Stimulated activated CD8-positive, alpha-beta memory T cell treated with anti-CD3 and anti-CD28 coated beads, Interleukin-4, amount 100 ng/mL, for 4 hours (primary cell): ENCODE measurements at places on chromosomes 1 and 21.

- DNase-seq: no peak
Measured at GRCh38 chr1:159341736-159342135, 39.6 kb downstream of the FCER1A start.

DNA sequence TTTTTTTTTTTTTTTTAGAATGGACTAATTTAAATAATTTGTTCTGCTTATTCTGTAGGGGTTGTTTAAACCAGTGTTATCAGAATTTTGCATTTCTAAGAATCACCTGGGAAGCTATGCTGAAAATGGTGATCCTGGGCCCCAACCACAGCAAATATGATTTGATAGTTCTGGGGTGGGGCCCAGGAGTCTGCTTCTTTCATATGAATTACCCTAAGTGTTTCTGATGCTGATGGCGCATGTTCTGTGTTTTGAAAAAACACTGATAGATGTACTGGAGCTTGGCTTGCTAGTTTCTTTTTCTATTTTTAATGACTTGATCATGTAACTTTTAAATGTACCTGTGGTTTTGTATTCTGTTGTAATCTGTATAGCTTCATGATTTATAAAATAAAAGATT lies 89.3 kb downstream of the CDC14A start:
- no peak for DNase-seq

- no peak for DNase-seq
Measured at GRCh38 chr1:51506537-51506936, 12.5 kb downstream of the EPS15 start.

- DNase-seq: no peak
Measured at GRCh38 chr1:55445416-55445815, 230.3 kb upstream of the USP24 start.

- no peak for DNase-seq
Measured at GRCh38 chr1:168881656-168882260, 152.8 kb upstream of the DPT start.

DNA sequence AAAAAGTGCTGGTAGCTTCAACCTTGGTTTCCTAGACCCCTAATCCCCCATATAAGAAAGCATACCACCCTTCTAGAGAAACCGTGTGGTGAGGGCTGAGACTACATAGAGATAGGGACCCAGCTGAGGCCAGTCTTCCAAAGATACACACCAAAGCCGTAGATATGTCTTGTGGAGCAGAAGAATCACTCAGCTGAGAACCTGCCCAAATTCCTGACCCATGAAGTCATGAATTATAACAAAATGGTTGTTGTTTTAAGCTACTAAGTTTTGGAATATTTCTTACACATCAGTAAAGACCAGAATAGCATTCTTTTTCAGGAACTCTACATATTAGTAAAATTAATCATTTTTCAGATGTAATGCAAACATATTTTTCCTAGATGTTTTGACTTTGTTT lies 3.3 kb upstream of the SNRPE start:
- no peak for DNase-seq

- DNase-seq: no peak
Measured at GRCh38 chr1:23422241-23422877, 2.2 kb downstream of the TCEA3 start.

GRCh38 chr1:30603081-30603858 lies 120.1 kb downstream of the MATN1 start:
- DNase-seq: no peak

DNA sequence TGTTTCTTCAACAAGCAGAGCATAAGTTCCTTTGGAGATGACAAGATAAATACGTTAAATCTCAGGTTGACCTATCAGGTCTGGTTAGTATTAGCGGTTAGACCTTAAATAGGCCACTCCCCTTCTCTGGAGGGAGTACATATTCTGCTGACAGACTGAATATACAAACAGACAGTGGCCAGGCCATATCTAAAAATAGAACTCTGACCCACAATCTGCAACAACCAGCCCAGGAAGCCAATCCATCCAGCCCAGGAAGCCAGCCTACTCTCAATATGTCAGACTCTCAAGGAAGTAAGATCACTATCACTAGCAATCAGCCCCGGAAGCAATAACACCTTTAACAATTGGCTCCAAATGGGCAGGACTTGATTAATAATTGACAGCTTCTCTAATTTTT lies 6.7 kb downstream of the IL20 start:
- no peak for DNase-seq

DNA sequence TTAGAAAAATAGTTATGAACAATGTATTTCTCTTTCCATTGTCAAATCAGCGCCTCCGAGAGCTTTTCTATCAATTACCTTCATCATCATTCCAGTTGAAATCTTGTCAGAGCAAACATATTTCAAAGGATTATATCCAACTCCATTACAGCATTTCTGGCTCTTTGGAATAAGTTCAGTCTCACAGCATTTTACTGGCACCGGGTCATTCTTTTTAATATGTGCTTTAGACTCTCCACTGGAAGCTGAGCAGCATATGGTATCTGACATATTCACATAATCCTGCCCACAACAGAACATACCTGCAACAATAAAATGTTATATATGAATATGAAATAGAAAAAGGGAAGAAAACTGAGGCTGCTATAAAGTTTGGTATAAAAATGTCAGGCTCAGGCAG lies 222.9 kb downstream of the KCTD3 start:
- DNase-seq: no peak

DNA sequence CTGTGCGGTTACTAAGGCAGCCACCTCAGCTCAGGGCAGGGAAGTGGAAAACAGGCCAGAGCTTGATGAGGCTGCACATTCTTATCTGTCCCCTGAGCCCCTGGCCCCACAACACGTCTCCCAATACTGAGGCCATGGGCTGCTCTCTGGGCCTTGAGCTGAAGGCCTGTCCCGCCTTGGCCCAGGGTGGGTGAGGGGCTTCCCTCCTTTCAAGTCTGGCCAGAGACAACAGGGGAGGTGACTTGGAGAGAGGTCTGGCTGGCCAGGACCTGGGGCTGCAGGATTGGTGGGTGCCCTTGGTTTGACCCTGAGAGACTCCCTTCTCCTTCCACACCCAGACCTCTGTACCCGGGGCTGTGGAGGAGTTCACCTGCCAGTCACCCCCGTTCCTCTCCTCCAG lies 563.8 kb downstream of the PTPRU start:
- DNase-seq: no peak

DNA sequence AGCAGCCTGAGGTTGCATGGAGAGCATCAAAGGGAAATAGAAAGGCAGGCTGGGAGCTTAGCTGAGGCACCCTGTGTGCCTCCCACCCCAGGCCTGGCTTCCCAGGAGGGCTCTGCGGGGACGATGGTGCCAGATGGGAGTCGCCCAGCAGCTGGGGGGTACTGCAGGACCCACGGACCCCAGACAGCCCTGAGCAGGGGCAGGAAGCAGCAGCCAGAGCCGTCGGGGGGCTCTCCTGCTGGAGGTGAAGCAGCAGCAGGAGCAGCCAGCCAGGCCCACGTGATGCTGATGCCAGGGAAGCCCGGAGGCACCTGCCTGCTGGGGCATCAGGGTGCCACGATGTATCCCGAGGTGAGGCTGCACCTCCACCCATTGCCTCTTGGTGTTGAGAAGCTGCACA lies 20.4 kb downstream of the RAP1GAP start:
- DNase-seq: no peak

GRCh38 chr1:172704420-172705210 lies 45.7 kb downstream of the FASLG start:
- no peak for DNase-seq

DNA sequence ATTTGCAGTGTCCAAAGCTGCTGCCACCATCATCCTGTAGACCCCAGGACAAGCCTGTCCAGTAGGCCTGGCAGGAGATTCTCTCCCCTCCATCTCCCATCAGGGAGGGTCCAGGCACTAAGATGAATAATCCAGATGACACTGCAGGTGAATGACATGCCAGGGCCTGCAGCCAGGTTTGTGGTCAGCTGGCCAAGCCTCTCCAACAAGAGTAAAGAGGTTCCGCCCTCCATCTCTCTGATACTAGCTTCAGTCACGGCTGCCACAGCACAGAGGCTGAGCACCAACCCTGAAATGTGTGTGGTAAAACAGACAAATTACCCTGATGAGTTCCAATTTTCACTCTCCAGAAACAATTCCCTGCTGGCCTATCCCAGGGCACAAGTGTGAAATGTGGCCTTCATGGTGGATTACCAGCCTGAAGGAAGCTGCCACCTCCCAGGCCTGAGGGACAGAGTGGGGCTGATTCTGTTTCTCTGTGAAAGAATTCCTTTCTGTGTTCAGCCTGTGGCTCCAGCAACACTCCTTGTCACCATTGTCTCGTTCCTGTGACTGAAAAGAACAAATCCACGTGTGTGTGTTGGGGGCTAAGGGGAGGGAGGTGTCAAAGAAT lies 19.9 kb upstream of the LHX4 start:
- DNase-seq: no peak

- no peak for DNase-seq
Measured at GRCh38 chr1:202710070-202711045, at the start of gene SYT2. TSS of gene SYT2 (minus strand) at chr1:202710454. CDS start at chr1:202605772, 104,682 bp downstream.

GRCh38 chr1:118556936-118557335 lies 371.9 kb upstream of the SPAG17 start:
- no peak for DNase-seq

DNA sequence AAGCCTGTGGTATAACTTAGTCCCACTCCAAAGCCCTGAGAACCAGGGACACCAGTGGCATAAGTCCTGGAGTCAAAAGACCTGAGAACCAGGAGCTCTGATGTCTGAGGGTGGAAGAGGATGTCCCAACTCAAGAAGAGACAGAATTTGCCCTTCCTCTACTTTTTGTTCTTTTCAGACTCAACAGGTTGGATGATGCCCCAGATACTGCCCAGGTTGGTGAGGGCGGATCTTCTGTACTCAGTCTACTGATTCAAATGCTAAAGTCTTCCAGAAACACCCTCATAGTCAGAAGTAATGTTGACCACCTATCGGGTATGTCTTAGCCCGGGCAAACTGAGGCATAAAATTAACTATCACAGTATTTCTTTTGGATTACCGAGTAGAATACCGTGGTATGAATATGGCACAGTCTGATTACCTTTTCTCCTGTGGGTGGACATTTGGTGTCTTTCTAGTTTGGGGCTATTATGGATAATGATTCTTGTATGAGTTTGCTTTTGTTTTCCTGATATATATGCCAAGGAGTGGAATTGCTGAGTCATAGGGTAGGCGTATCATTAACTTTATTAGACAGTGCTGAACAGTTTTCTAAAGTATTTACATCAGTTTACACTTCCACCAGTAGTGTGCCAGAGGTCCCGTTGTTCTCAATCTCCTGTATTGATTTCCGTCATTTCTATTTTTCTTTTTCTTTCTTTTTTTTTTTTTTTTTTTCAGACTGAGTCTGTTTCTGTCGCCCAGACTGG lies 3.2 kb upstream of the CHAF1B start:
- no peak for DNase-seq

GRCh38 chr1:54870869-54871268 lies 16.1 kb downstream of the DHCR24 start:
- no peak for DNase-seq

- DNase-seq: no peak
Measured at GRCh38 chr21:42202321-42202720, 16.6 kb upstream of the ABCG1 start.

GRCh38 chr1:44059664-44060355 lies 28.5 kb upstream of the SLC6A9 start:
- DNase-seq: no peak

DNA sequence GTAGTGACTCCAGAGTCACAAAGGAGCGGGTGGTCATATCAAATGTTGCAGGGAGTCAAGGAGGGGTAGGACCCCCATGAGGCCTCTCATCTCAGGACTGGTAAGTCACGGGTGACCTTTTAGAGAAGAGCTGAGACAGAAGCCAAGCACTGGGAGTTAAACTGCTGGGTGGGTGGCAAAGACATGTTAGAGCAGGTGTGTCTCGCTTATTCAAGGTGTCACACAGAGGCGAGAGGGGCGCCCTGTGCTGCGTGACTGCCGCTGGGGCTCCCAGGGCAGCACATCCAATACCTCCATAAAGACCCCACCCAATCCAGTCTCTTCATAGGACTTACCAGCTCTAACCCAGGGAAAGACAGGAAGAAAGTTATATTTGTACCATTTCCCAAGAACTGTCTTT lies 15.2 kb downstream of the CASQ2 start:
- DNase-seq: no peak

DNA sequence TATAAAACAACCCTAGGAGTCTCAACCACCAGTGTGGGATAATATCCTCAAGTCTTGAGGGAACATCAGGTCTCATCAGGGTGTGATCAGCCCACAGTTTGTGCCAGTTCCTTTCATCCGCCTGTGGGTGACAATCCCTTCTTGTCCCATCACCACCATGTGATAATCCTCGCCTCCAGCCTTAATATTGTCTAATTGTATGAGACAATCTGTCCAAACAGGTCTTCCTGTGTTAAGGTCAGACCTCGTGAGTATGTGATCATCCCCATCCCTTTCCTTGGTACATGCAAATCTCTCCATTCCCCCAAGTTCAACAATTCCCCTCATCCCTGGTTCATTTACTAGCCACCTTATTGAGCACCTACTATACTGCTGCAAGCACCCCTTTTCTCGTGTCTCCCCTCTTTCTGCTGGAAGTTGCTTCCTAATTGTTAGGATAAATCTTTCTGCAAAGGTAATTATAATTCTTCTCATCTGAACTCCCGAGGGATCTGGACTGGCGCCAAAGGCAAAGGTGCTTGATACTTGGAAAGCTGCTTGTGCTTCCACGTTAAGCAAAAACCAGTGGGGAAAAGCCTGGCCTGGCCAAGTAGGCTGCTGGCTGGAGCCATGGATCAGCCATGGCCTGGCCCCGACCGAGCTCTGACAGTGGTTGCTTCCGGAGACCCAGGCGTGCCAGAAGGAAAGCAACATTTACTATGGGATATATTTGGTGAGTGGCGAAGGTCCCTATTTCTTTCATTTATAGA lies 92.5 kb downstream of the RNF220 start:
- DNase-seq: no peak

DNA sequence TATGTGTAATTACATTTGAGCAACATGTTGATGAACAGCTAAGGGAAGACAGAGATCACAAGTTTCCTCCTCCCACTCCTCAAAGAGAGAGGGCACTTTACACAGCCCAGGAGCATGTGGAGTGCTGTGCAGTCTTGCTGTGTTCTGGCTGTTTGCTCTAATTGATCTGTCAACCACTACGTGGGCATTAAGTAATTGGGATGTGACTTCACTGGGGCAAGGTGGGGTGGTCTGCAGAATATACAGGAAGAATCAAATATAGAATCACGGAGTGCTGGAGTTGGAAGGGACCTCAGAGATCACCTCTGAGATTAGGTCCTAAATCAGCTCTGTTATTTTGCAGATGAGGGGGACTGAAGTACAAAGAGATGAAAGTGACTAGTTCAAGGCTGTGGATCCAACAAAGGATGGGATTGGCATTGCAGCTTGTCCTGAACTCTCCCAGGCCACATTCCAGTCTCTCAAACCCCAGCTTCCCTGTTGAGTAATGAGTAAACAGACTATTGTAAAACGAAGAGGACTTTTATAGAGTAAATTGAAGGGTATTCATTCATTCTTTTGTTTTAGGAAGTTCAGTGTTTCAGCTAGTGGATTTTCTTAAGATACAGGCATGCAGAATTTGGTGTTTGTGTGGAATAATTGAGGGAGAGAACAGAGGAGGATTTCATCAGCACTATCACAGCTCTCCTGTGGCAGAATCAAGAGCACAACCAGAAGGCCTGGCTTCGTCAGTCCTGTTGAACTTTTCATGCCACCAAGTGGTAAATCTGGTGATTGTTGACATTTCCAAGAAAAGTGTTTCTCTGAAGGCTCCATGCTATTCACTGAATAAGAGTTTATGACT lies 22.4 kb downstream of the NOS1AP start:
- DNase-seq: no peak

- no peak for DNase-seq
Measured at GRCh38 chr1:243917177-243917862, 67.3 kb upstream of the AKT3 start.

- no peak for DNase-seq
Measured at GRCh38 chr1:17665950-17666720, 89.0 kb upstream of the ACTL8 start.
